ENCODE measurements at places on chromosomes 6 and 20.

- no peak for DNase-seq
These were observed 333.5 kb upstream of the MAN1A1 start for GRCh38 chr6:119683031-119683430.

DNA sequence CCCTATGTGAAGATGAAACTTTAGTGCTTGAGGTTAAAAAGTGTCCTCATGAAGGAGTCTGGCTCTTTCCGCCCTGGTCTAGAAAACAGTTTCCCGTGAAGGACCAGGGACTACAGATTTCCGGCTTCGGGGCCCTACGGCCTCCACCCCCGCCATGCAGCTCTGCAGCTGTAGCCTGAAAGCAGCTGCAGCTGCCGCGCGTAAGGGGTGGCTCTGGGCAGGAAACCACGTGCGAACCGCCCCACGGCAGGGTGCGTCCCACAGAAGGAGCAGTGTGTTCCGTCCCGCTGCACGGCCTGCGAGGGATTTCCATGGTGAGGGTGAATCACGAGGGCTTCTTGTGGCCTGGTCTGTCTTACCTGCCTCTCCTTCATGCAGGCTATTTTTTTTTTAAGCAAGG is 117.0 kb downstream of the ERMARD start:
- no peak for DNase-seq

DNA sequence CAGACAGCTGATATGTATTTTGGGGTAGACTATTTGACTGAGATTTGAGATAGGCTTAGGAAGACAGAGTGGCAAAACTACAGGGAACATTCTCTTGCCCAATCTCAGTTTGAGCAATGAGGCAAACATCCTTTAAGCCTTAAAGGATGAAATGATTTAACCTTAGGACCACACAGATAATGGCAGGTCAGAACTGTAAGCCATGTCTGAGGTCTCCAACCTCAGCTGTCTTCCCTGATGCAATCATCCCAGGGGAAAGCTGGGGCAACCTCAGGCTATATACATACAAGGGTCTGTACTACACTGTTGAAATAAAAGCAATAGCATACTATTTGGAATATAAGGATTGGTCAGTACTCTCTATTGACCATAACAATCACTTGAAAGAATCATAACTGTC is 83.8 kb upstream of the NUP153 start:
- no peak for DNase-seq

DNA sequence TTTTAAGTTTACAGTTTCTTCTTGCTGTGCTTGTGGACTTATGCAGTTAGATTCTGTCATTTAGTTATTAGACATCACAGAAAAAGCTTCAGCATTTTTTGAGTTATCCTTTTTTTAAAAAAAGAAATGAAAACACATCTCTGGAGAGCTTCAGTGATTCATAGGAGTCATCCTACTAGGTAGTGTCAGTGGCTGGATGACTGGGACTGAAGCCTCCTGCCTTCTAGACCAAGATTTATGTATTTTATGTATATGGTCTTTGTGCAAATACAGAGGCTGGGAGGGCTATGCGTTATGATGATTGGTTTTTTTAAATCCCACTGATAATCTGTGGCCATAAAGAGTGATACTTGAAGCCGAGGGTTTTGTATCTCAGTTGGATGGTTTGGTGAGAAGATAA is 125.9 kb upstream of the JAG1 start:
- DNase-seq, result no peak

GRCh38 chr20:40997116-40997515 is 31.5 kb upstream of the TOP1 start:
- no peak for DNase-seq

GRCh38 chr6:128067446-128068118 is 166.7 kb upstream of the THEMIS start:
- DNase-seq, result no peak
